ENCODE measurements at places on chromosomes 12 and 14.
A peak's percentile ranks its signal among the peaks of the same experiment; 100 is the strongest.

DNA sequence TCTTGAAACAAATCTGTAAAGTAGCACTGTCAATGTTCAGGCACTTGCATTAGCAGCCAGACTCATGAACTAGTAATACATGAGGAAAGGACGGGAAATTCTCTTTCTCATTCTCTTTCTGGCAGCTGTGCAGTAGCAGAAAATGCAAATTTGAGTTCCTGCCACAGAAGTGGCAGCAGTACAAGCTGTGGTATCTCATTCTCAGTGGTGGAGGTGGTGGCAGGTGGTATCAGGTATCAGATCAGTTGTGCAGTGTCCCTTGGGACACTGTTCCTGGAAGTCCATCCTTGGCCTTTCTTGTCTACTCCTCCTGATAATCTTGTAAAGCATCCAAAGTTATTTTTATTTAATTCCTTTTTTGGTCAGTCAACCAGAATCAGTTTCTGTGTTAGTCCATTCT lies 103.0 kb downstream of the C12orf42 start:
- DNase-seq: no peak

GRCh38 chr14:103302966-103303365 lies 31.1 kb upstream of the EIF5 start:
- no peak for DNase-seq

- no peak for DNase-seq
Observed at GRCh38 chr12:25416516-25416915, 136.6 kb downstream of the LMNTD1 start.

DNA sequence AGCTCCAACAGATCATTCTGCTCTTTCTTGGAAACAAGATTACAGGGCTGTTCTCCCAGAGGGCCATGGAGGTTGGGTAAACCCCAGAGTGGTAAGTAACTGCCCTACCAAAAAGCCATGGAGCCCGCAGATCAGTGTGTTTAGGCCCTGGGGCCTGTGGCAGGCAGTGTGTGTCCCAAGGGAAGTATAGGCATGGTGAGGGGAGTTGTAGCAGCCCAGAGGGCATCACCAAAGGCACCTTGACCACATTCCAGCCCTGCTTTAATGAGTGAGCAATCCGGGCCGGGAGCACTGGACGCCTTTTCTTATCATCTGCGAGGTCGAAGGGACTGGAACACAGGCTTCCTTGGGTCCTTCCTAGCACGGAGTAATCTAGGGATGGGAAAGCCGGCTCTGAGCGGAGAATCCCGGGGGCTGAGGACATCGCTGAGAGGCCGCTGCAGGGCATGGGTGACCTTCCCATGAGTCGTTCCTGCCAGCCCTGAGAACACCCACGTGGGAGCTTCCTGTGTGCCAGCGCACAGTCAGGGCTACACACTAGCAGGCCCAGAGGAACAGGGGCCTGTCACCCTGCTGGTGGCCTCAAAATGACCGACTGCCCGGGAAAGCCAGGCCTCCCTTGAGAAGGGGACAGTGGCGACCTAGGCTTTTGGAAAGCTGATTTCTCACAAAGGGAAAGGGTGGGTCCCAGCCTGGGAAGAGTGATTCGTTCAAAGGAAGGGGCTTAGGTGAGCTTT lies 91.3 kb downstream of the NINJ2 start:
- DNase-seq: no peak

DNA sequence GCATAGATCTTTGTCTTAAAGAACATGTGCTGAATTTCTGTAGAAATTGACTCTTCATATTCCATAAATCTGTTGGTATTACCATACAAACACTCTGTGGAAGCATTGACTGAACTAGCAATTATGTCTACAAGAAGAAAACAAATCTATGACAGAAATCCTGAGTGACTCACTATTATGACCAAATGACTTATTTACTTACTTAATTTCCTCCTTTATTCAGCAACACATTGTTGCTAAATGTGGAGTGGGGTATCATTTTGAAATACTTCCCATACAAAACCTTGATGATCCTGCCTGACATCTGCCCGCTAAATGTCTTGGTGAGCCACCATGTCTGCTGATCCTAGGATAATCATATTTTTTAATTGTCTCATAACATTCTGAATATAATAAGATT lies 99.1 kb upstream of the SLCO1C1 start:
- DNase-seq: no peak

GRCh38 chr14:93153121-93153520 lies 31.6 kb downstream of the MOAP1 start:
- no peak for DNase-seq

DNA sequence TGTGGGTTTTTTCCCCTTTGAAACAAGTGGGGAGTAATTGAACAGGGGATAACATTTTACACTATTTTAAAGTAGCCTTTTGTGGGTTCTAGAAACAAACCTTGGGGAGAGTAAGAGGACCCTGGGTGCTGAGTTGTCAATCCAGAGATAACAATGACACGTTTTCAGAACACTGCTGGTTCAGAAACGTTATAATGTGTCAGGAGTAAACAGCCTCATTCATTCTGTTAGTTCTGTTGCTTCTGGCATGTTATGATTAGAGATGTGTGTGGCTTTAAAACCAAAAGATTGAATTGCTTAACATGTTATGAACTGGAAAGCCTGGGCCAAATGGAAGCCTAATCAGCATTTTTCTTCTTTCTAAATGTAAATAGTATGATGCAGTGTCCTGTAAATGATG lies 680.5 kb upstream of the NOVA1 start:
- DNase-seq: no peak

- DNase-seq: peak; percentile 51
Observed at GRCh38 chr12:22626406-22626805, 1.4 kb downstream of the ETNK1 start.

DNA sequence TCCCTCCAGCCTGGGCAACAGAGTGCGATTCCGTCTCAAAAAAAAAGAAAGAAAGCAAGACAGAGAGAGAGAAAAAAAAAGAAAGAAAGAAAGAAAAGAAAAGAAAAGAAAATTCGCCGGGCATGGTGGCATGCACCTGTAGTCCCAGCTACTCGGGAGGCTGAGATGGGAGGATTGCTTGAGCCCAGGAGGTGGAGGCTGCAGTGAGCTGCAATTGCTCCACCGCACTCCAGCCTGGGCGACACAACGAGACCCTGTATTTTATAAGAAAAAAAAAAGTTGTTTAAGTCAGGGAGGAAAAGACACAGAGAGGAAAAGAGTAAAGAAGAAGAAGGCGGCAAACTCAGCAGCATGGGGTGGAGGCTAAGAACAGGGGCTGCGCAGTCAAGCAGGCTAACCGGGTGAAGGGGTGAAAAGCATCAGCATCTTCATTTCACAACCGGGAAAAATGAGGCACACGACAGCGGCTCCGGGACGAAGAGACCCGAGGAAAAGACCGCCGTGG lies 557 bp upstream of the FICD start:
- DNase-seq: no peak

GRCh38 chr12:85661461-85662206 lies 174.6 kb downstream of the RASSF9 start:
- no peak for DNase-seq
